Stimulated activated CD8-positive, alpha-beta memory T cell treated with anti-CD3 and anti-CD28 coated beads, Interleukin-7, amount 100 ng/mL, for 48 hours (primary cell): ENCODE measurements at places on chromosomes 2 and 18.

DNA sequence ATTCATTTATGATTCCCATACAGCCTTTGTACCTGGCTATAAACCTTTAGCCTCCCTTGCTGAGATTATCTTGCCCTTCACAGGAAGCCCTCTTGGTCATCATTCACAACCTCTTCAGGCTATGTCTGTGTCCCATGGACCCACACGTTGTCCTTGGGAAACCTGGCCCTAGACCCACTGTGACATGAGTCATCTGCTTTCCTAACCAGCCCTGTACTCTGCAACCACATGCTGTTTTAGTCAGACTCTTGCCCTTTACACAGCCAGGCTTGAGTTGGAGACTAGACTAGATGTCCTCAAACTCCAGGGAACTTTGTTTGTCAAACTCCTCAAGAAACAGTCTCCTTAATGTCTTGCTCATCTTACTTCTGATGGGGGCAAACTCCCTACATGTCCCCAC lies 229.3 kb upstream of the ZSWIM2 start:
- DNase-seq: no peak

DNA sequence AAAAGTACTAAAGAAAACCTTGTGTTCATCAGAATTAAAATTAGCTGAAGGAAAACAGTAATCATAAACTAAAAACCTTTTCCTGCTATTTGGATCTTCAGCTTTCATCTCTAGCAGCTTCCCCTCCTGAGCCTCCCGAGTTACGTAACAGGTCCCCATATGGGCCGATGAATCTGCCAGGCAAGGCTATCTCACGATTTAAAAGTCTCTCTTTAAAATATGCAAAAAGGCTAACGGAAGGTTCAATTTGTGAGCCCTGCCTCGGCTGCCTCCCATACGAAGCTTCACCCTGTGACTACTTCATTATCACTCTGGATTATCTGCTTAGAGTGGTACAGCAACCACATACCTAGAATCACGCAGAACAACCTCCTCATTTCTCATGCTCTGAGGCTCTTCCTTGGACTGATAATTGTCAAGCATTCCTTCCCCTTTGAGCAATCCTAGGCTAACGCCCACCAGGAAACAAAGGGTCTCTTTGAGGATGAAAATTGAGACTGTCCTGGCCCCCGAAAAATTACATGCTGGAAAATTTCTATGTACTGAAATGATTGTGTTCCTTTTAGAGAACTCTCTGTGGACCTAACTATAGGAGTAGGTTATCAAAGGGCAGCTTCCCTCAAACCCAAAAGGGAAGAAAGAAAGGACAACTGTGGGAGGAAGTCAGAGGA lies 147.4 kb downstream of the ZEB2 start:
- no peak for DNase-seq

DNA sequence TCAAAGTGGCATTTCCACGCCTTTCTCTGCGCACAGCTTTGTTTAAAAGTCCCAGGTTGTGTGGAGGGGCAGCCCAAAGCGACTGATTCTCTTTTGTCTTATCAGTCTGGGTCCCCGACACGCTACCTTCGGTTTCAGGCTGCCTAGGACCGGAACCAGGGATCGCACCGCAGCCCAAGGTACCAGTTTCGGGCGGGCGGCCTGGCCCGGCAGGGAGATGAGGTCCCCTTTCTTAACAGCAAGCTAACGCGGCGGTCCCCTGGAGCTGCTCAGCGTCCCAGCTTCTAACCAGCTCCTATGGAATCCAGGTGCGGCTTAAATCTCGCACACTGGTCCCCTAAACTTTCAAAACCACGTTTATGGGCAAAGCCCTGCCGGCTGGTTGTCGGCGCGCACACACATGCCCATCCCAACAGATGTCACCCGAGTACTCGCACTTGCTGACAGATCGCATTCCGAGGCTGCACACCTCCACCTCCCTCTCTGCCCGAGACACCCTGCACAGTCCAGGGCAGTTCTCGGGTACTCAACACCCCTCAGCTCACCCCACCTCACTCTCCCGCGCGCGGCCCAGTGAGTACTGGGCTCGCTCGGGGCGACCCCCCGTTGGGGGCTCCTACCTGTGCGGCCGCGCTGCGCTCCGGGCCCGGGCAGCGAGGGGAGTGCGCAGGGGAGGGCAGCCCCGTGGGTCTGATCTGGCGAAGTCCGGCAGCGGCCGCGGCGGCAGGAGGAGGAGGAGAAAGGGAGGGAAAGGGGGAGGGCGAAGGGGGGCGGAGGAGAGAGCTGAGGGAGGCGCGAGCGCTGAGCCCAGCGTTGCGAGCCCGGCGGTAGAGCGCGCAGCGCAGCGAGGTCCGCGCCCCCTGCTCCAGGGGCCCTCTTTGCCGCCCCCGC lies at the start of gene EFEMP1:
Gene EFEMP1 (minus strand): TSS at position 692 of the 891 bp plus-strand sequence. CDS start 1,342 bp downstream, outside the sequence.
- DNase-seq: no peak

GRCh38 chr2:86747711-86748639 lies 27.9 kb downstream of the RMND5A start:
- no peak for DNase-seq

GRCh38 chr2:83342860-83343329 lies 1116.2 kb downstream of the SUCLG1 start:
- DNase-seq: no peak

- DNase-seq: no peak
Observed at GRCh38 chr2:128362889-128363228, 44.2 kb upstream of the HS6ST1 start.

DNA sequence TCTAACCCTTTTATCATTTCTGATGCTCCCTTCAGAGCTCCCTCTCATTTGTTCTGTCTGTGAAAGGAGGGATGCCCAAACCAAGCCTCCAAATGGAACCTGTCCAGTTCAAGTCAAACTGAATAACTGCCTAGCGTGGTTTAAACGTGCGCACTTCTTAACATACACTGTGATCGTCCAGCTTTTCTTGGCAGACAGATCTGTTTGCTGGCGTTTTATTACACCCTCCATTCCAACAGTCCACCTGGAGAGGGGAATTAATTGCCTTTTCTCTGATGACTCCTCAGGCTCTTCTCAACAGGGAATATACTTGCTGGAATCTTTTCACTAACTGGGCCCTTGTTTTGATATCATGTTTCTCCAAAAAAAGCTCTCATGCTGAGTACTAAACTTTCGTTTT lies 379.2 kb upstream of the POU3F3 start:
- no peak for DNase-seq
